GM12892 (cell line): ENCODE measurements at places on chromosomes 7 and 10.

GRCh38 chr10:129799942-129800341 lies 164.1 kb downstream of the EBF3 start:
- DNase-seq = no peak

- DNase-seq = no peak
These were observed 7.3 kb downstream of the POLL start for GRCh38 chr10:101580486-101581399.

DNA sequence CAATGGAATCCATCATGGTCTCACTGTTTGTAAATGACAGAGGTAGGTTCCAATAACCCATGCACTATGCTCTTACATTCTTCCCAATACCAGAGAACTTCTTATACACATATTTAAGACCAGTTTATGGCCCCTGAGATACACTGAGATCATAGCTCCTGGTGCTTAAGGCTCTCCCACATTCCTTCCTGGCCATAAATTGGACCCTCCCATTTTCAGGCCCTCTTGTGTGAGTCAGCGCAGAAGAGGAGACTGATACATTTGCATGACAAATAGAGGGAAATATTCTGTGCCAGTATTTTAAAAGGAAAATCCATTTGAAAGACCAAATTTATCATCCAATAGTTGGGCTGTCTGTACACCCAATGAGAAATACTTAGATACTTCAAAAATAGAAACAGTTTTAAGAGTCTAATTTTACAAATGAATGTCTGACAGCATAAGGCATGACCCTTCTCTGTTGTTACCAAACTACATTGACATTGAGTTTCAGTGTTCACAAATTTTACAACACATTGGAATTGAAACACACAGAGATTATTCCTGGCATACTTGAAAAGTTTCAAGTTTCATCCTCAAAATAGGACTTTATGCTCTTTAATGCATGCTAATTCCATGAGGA lies 35.3 kb downstream of the SLC16A9 start:
- DNase-seq = no peak

GRCh38 chr7:66331883-66332282 lies 126.7 kb downstream of the TPST1 start:
- no peak for DNase-seq

DNA sequence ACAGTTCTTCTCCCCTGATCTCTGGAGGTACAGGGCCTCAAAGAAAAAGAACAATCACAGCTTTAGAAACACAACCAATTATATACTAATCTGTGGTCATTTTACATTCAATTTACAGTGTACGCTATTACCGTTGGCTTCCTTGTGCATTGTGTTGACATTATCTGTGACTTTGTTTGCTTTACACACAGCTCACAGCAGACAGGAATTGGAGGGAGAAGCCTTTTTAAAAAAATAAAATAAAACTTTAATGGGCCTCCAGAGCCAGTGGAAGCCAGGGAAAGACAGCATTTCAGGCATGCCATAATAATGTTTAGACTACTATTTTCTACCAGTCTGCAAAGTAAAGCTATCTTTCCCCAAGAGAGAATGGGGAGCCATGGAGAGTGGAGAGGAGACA lies 179.0 kb upstream of the ADO start:
- DNase-seq = no peak

GRCh38 chr7:68279827-68280400 lies 1283.3 kb downstream of the TYW1 start:
- DNase-seq = no peak

- DNase-seq = no peak
These were observed 57.4 kb downstream of the CDK6 start for GRCh38 chr7:92778972-92779371.

GRCh38 chr7:93232673-93233018 lies 480 bp downstream of the VPS50 start:
- DNase-seq = no peak

DNA sequence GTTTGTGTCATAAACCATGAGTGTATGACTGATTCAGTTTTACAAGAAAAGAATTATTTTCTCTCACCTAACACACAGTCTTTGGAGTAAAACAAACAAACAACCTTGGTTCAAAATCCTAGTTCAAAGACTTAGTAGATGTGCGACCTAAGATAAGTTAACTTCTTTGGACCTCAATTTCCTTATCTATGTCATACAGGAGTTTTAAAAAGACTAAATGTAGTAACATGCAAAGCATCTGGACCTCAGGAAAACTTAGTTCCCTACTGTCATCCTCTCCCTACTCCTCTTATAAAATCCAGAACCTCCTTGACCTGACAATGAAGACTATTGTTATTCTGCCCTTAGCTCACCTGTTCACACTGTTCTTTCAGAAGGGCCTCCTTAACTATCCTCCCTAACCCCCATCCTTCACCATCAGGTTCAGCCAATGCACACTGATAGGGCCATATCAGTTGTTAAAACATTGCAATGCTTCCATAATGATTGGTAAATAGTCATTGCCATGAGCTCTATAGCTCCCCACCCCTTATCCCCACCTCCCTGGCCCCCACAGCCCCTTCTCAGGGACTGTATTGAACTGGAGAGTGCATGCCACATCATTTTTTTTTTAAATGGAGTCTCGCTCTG lies 28.8 kb upstream of the CCNJ start:
- DNase-seq = no peak

DNA sequence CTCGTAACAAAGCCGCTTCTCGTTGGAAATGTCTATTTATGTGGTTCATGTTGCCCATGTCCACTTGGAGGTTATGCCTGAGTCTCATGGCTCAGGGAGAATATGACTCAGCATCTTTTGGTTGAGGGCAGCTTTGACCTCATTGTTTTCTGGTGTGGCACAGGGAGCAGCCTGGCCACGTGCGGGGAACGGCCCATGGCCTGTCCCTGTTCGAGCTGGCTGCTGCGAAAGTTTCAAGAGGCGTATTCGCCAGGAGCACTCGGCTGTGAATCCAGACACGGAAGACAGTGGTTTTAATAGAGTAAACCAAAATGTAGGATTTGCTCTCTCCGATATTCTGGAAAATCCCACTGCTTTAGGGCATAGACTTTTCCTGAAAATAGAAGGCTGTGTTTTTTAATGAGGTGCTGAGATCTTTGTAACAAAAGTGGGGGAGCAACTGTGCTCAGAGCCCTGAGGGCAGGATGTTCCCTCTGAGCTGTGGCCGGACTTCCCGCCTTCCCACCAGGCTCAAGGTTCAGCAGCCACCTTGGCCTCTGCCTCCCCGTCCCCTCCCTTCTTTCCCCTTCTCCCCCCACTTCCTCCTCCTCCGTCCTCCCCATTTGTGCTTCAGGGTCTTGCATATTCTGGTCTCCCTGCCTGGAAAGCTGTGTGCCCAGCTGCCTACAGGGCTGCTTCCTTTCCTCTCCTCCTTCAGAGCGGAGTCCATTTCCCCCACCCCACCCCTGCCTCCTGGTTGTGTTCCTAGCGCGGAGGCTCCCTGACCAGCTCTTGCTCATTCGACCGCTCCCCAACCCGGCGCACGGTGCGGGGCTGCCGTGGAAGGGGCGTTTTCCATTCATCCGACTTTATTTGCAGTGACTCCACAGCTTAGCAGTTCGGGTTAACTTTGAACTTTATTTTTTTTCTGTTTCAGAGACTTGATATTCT lies 642.0 kb downstream of the SDK1 start:
- no peak for DNase-seq

DNA sequence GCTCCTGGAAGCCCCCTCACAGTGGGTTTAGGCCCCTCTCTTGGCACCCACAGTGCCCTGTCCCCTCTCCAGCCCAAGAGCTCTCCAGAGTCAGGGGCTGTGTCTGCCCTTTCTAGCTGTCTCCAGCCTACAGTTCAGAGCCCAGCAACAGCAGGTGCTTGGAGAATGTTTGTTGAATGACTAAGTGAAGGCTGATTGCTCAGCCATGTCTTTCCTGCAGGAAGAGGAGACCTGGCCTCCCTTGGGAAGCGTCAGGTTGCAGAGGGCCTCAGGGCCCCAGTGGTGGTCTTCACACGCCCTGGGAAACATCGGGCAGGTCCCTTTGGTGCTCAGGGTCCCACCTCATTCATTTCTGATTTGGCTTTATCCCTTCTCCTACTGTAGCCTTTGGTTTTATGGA lies 62.5 kb downstream of the GTF2IRD1 start:
- no peak for DNase-seq

DNA sequence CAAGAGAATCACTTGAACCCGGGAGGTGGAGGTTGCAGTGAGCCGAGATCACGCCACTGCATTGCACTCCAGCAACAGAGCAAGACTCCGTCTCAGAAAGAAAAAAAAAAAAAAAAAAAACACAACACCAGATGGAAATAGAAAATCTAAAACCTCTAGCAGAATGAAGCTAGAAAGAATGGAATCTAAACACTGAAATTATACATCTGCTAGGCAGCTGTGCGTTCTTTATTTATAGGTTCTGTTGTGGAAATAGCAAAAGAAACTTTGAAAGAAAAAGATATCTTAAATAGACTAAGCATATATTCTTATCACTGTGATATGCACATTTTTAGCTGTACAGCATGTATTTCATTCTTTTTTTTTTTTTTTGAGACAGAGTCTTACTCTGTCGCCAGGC lies 17.1 kb downstream of the BMPR1A start:
- no peak for DNase-seq

DNA sequence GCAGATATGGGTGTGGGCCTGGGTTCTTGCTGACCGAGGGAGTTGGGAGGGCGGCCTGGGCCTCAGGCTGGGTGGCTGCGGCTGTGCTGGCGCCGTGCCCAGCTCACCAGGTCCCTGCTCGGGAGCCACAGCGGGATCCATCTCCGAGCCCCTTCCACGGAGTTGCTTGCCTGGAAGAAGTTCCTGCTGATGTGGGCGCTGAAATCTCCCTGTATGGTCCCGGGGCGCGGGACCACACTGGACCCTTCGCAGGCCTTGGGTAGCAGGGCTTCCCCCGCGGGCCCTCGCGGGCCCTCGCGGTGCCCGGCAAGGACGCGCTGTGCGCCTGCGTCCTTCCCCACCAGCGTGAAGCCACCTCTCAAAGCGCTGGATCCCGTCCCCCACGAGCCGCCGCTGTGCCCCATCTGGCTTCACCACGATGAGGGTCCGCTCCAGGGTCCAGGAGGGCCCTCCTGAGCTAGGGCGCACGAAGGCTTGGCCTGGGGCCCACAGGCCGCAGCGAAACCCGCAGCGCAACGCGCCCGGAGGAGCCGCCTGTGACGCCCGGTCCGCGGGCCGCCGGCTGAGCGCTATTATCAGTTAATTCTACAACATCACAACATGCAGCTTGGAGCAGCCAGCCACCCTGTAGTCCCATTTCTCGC lies 31.5 kb downstream of the RAB19 start:
- no peak for DNase-seq

DNA sequence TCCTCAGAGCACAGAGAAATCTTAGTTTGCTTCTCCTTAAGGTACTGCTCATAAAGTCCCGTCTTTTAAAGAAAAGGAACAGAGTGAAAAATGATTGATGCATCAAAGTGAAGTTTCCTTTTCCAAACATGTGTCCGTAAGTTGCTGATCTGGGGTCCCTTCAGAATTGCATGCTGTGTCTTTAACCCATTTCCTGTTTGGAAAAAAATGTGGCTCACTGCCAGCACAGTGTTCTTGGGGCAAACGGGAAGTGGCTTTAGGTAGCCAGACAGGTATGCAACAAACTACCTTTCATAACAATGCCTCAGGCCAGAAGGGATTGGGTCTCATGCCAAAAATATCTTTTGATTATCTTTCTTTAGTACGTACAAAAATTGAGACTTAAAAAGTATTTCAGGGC lies 50.9 kb downstream of the TFAM start:
- DNase-seq = no peak

DNA sequence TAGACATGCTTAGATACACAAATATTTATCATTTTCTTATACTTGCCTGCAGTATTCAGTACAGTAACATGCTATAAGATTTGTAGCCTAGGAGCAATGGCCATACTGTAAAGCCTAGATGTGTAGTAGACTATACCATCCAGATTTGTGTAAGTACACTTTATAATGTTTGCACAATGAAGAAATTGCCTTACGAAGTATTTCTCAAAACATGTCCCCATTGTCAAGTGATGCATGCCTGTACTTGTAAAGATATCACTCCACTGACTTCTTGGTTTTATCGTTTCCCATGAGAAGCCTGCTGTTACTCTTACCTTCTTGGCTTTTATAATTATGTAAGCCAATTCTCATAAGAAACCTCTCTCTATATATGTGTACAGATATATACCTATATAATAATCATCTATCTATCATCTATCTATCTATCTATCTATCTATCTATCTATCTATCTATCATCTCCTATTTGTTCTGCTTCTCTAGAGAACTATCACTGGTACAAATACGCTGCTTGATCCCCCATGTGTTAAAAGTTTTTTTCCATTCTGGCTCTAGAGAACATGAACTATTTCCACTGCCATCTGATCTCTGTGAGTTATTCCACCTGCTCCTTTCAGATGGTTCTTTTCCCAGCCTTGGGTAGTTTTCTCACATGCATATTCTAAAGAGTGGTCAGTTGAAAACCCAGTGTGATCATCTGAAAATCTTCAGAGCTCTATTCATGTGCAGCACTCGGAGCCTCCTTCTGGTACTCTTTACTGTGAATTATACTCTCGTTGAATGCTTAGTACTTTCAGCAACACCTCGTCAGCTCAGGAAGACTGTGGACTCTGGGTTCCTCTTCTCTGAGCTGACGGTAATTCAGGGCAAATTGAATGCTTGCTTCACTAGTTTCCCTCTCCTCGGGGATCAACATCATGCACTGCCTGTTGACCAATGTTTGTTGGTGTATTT lies 14.5 kb upstream of the VCL start:
- no peak for DNase-seq

DNA sequence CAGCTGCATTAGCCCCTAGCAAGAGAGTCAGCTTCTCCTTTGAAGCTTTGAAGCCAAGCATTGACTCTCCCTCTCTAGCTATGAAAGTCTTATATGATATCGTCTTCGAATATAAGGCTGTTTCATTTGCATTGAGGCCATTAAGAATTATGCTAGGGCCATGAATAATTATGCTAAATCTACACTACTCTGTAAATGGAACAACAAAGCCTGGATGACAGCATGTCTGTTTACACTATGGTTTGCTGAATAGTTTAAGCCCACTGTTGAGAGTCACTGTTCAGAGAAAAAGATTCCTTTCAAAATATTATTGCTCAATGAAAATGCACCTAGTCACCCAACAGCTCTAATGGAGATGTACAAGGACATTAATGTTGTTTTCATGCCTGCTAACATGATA lies 52.8 kb downstream of the ZNF438 start:
- DNase-seq = no peak

DNA sequence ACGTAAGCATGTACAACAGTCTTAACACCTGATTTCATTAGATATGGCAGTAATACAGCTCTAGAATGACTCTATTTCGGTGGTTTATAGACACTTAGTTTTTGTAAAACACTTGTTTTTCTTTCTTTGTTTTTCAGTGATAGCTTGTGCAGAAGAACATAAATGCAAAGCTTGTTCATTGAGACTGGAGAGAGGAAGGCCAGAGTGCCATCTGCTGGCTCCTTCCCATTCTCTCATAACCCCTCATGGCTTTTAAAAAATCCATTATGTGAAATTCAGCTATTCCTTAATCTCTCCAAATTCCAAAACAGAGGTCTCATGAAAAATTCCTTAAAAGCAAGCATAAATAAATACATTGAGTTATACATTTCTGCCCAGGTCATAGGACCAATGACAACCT lies 76.3 kb downstream of the CACNB2 start:
- DNase-seq = no peak

DNA sequence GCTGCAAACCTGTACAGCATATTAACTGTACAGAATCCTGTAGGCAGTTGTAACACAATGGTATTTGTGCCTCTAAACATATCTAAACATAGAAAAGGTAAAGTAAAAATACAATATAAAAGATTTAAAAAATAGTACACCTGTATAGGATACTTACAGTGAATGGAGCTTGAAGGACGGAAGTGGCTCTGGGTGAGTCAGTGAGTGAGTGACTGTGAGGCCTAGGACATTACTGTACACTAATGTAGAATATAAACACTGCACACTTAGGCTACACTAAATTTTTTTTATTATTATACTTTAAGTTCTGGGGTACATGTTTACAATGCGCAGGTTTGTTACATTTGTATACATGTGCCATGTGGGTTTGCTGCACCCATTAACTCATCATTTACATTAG lies 97.3 kb upstream of the STK17A start:
- no peak for DNase-seq
